Activated T-helper 1 cell treated with anti-CD3 and anti-CD28 coated beads, Interleukin-2, amount 50 U/mL, for 16 hours (primary cell): ENCODE measurements at places on chromosomes 13 and 19.

DNA sequence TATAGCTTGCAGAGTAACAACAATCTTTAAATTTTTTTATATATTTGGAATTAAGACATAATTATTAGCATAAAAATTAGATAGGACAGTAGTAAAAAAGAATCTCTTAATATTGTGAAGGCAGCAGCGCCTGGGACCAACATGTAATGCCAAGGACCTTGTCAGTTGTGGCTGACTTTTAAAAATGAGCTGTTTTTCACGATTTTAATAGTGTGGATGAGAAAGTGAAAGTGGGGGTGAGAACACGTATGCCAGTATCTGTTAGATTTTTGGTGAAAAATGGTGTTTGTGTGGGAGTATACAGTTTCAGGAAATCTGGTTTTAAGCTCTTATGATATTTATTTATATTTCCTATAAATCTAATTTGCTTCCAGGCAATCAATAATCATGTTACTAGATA lies 125.2 kb downstream of the LMO7 start:
- DNase-seq = no peak

- DNase-seq = no peak
Measured at GRCh38 chr13:100511466-100511865, 77.1 kb downstream of the GGACT start.

DNA sequence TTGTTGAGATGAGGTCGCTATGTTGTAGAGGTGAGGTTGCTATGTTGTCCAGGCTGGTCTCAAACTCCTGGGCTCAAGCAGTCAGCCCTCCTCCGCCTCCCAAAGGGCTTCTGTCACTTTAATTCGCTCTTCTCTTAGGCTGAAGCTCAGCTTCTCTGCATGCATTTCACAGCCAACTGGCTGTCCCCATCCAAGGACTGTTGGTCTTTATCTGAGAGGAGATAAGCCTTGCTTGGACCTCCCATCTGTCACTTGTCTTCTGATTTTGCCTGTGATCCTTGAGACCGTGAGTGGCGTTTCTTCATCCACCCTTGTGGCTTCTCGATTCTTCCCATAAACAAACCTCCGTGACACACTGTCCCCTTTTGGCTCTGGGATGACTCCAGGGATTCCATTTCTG lies 24.4 kb downstream of the CERS1 start:
- no peak for DNase-seq

DNA sequence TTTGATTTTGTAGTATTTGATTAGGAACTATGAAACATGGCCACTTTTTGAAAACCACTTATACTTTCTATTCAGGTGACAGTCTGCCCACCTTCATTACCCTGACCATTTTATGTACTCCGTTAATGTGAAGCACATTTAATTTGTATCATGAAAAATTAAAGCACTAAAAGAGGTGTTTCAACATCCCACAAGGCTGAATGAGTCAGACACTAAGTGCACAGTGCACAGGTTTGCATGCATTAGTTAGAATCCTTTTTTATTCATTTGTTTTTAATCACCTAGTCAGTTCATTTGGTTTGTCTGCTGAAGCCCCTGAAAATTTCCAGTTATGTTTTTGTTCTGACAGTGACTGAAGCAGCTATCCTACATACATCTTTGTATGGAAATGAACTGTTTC lies 271.0 kb downstream of the SLITRK5 start:
- DNase-seq = no peak

- no peak for DNase-seq
Measured at GRCh38 chr19:3508771-3509535, 2.8 kb downstream of the FZR1 start.

- no peak for DNase-seq
Measured at GRCh38 chr19:31316201-31316951, 32.9 kb downstream of the TSHZ3 start.

DNA sequence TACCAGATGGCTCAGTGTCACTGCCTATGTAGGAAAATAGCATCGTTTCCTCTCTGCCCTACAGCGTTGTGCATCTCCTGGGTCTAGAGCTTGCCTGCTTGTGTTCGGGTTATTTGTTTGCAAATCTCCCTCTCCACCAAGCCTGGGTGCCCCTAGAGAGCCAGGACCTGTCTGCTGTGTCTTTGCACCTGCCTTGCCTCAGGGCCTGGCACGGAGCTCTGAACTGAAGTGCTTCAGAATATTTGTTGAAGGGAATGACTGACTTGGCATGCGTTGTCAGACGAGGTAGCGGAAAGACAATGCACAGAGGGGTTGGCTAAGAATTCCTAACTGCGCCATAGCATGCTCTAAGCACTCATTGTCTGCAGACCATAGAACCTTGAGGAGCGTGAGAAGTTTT lies 263.4 kb downstream of the FGF9 start:
- DNase-seq = no peak

DNA sequence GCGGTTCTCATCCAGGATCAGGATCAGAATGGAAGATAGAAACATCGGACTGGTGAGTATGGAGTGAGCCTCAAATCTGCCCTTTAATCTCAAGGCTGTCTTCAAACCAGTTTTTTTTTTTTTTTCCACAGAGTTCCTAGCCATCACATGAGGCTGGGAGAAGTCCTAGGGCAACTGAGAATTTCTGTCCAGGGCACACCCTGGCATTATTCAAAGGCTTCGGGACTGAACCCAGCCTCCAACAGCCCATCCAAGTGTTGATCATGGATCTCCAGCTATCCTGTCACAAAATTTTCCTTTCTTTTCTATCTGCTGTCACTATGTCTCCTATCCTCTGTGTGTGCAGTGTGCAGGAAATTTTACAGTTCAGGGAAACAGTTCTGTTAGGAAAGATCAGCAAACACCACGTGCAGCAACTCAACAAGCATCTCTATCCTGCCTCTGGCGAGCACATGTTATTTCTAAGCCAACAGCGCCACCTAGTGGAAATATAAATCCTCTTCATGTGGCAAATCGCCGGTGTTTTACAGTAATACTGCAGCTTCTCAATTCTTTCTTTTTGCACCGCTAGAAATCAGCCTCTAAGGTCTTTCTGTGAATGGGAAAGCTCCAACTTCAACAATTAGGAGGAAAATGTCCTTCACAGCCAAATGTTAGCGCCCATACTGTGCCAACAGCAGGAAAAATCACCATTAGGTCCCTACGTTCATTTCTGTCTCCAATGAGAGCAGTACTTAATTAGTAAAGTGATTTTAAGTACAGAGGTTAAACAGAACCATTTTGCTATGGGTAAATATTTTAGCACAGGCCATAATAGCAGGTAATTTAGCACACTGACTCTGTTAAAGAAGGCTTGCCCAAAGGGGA lies 21.4 kb upstream of the ZNF181 start:
- no peak for DNase-seq

DNA sequence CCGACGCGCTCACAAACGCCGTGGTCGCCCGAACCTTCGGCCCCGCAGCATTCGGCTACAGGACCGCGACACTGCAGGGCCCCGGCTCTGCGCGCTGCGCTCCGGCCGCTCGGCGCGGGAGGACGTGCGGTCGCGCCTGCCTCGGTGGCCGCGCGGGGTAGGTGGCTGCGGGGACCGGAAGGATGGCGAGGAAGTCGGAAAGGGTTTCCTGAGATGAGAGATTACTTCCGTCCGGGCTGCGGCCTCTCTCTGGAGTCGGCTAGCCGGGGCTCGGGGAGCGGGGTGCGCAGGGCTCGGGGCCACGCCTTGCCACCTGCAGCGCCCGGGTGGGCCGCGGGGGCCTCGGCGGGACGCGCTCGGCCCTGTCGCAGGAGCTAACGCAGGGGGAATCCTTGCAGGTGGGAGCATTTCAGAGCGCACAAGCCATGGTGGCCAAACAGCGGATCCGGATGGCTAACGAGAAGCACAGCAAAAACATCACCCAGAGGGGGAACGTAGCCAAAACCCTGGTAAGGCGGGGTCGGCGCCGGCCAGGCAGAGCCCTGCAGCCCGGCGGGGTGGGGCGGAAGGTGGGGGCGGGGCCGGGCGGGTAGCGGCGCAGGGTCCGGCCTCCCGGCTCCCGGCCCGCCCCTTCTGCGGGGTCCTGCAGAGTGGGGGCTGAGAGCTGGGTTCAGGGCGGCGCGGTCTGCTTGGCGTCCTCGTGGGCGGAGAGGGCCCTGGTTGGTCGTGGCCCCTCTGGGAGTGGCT lies at the start of gene SERP2:
Gene SERP2, plus strand, starts transcription at position 224 of the 747 bp plus-strand sequence. Its CDS starts 202 bp downstream, at position 426.
- no peak for DNase-seq

- DNase-seq = no peak
Measured at GRCh38 chr13:80055847-80056246, 285.1 kb downstream of the SPRY2 start.

GRCh38 chr13:99354371-99354951 lies 47.3 kb upstream of the GPR183 start:
- DNase-seq = no peak

GRCh38 chr13:46173656-46174055 lies 8.3 kb downstream of the LCP1 start:
- no peak for DNase-seq

- DNase-seq = no peak
Measured at GRCh38 chr19:14916848-14917247, 24.4 kb upstream of the OR7C2 start.

GRCh38 chr13:41411522-41411921 lies 45.8 kb upstream of the RGCC start:
- no peak for DNase-seq

GRCh38 chr13:71797517-71797916 lies 69.5 kb downstream of the DACH1 start:
- no peak for DNase-seq

DNA sequence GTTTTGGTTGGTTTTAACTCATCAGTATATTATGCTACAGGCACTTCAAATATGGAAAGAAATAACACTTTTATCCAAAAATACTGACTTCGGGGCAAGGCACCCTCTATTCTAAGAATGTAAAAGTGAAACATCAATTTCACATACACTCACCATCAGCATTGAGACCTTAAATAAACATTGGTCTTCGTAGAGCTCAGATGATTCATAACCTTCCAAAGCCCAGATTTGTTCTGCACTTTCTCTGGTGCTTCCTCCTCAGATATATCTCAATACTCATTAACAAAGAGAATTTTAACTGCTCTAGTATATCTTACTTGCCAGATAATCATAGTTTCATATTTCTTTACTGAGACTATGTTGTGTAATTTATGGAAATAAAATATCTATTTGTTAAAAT lies 794.3 kb downstream of the LIG4 start:
- no peak for DNase-seq

- DNase-seq = no peak
Measured at GRCh38 chr19:30093966-30094755, 152.1 kb downstream of the URI1 start.

DNA sequence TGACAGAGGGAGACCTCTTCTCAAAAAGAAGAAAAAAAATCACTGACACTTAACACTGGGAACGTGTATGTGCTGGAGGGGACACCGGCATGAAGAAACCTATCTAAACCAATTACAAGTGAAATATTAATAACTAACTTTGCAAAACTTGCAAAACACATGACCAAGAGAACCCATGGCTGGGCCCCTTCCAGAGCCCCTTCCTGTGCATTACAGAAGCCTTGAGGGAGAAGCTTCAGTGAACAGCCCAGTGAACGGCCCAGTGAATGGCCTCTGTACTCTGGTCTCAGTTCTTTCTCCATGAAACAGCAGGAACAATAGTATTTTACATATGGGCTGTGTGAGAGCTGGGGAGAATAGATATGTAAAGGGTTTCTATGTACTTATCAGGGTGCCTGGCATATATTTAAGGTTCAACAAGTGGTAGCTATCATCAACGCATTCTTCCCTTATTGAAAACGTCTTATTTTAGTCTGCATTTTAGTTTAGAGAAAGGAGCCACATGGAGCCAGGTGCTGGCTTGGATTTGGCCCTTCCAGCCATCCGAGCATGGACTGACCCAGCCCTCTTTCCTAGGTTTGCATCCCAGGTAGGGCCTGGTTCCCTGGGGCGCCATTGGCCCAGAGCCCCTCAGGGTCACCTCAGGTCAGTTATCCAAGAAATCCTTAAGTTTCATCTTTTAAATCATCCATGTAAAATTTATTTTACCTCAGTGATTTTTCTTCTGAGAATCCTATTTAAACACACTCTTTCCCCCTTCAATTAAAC lies 54.5 kb downstream of the CCDC70 start:
- no peak for DNase-seq

DNA sequence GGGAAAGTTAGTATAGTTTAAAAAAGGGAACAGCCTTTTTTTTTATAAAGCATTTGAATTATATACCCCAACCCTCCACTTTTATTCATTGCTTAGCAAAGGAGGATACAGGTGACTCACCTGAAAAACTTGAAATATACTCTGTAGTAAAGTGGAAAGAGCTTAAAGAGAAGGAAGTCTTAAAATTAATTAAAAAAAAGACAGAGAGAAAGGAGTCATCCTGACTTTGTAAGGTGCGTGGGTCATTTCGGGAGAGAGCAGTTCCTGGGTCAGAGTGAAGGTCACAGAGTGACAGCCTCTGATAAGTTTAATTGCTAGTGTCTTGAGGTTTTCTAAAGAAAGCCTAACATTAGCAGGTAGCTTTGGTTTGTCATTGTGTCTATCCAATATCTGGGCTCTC lies 310.3 kb downstream of the KLF5 start:
- DNase-seq = no peak

GRCh38 chr13:93522501-93522900 lies 295.9 kb downstream of the GPC6 start:
- no peak for DNase-seq
